HFF-Myc (cell line): ENCODE measurements at places on chromosomes 12 and 14.
A peak's percentile ranks its signal among the peaks of the same experiment; 100 is the strongest.

- no peak for DNase-seq
Measured at GRCh38 chr14:52286661-52287649, 19.5 kb downstream of the PTGDR start.

DNA sequence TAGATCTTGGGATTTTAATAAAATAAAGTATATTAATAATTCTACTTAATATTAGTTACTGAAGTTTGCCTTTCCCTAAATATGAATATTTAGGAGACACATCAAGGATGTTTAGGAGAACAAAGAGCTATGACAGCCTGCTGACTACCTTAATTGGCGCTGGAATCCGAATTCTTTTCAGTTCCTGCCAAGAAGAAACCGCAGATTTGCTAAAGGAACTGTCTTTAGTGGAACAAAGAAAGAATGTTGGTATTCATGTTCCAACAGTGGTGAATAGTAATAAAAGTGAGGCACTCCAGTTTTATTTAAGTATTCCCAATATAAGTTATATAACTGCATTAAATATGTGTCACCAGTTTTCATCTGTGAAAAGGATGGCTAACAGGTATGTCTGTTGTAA is 54.5 kb downstream of the MIS18BP1 start:
- no peak for DNase-seq

DNA sequence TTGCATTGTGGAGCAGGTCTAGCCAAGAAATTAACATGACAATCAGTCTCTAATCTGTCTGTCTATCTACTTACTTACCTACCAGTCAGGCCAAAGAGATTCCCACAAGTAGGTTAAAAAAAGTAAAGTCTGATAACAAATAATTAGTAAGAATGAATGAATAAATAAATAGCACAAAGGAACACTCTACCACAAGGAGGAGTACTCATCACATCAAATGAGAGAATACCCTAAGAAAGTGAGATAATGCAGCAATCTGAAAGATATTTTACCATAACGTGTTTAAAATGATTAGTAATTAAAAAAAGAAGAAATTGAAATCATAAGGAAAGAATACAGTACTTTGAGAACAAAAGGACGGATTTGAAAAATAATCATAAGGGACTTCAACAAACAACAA is 187.2 kb downstream of the SYNE2 start:
- DNase-seq, result no peak

DNA sequence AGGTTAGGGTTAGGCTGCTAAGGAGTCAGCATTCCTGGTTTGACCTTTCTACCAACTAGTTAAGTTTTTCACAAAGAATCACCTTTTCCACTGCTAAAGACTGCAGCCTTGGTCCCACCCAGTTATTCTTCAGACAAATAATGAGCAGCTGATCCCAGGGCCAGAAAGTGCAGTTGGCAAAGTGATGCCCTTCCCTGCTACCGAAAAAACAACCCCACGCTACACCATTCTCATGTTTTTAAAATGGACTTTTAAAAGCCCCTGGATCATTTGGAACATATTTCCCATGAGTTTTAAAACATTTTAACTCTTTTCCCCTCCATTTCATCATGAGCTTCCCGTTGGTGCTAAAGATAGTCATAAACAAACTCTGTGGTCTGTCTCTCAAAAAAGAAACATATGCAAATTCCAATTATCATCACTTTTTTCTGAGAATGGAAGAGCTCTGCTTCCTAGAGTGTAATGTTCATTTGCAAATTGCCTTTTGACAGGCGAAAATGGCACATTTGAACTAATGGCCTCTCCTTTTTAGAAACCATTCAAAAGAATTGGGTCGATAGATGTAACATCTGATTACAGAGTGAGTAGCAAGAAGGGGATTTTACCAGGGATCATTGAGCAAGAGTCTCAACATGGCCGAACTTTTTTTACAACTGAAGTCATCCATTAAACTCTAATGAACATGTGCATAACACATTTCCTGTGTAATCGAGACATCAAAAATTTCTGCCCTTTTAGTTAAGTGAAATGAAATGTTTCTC is 129.3 kb upstream of the RAP1B start:
- DNase-seq, result peak; percentile 44

DNA sequence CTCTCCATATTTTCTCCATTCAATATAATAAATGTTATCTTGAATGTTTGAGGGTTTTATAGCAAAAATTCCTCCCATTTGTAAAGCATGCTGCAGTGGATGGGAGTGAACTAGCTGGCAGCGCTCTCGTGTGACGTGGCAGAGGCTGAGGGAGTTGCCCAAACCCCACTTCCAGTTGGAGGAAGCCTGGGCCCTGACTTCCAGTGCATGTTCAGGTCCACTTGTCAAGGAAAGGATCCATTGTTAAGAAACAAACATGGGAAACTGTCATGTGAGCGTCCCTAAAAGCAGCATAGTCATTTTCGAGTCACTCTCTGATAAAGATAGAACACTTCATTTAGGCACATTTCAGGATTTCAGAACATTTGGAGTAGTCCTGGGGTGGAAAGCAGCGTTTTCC is 116.6 kb downstream of the SLC25A47 start:
- DNase-seq, result no peak

DNA sequence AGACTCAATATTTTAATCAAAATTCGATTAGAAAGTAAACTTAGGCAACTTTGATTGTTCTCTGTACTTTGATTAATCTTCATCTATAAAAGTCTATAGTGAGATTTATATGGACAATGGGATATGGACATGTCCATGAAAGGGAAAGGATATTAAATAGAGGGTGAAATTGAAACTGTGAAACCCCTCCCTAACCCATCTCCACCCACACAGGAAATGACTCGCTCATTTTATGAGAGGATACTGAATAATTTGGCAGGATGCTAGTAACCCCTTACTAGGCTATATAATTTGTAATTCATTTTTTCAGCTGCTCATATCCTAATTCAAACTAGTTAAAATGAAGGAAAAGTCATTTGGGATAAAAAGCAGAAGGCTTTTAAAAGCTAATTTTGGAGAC is 328.0 kb upstream of the ATP2B1 start:
- peak; percentile 73 for DNase-seq
